ENCODE measurements at places on chromosomes 3 and 15.

- no peak for DNase-seq
Observed at GRCh38 chr3:138881233-138881632, 46.5 kb upstream of the PIK3CB start.

DNA sequence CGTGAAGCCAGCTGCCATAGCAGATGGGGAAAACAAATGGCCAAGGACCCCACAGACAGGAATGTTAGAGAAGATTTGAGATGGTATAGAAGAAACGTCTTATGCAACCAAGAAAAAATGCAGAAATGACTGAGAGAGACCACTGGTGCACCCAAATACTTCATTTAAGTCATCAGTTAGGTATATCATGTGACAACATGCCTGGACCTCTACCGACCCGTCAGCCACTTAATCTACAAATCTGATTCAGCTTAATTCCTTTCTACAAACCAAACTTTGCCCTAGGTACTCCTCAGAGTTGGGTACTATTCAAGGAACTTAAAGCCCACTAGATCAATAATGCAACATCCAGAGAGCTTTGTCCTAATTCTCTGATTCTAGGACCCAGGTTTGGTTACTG, 126.0 kb upstream of the UBE2E2 start:
- DNase-seq, result no peak

DNA sequence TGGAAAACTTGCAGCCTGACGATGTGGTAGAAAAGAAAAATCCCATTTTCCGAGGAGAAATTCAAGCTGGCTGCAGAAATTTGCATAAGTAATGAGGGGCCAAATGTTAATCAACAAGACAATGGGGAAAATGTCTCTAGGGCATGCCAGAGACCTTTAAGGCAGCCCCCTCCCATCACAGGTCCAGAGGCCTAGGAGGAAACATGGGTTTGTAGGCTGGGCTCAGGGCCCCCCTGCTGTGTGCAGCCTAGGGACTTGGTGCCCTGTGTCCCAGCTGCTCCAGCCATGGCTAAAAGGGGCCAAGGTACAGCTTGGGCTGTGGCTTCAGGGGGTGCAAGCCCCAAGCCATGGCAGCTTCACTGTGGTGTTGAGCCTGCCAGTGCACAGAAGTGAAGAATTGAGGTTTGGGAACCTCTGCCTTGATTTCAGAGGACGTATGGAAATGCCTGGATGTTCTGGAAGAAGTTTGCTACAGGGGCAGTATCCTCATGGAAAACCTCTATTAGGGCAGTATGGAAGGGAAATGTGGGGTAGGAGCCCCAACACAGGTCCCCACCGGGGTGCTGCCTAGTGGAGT, 75.9 kb upstream of the CADPS start:
- no peak for DNase-seq

- DNase-seq, result no peak
Observed at GRCh38 chr3:10935846-10936631, 56.5 kb upstream of the SLC6A1 start.

- no peak for DNase-seq
Observed at GRCh38 chr15:33623010-33623409, 312.2 kb downstream of the RYR3 start.

DNA sequence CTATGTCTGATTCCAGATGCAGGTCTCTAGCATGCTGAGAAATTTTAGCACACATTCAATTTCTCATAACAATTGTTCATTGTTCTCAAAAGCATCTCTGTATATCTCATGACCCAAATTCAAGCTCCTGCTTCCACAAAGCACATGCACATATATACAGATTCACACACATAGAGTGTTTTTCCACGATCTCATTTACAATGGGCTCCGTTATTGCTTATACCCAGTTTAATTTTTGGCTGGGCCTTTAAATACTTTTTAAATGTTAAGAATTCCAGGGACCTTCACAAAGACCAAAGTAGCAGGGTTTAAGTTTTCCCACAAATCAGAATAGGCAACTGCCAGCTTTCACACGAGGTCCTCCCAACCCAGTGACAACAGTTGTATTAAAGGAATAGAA, 333.5 kb upstream of the SEMA6D start:
- DNase-seq, result no peak

GRCh38 chr15:71422530-71423259, 307.4 kb downstream of the THSD4 start:
- DNase-seq, result no peak

DNA sequence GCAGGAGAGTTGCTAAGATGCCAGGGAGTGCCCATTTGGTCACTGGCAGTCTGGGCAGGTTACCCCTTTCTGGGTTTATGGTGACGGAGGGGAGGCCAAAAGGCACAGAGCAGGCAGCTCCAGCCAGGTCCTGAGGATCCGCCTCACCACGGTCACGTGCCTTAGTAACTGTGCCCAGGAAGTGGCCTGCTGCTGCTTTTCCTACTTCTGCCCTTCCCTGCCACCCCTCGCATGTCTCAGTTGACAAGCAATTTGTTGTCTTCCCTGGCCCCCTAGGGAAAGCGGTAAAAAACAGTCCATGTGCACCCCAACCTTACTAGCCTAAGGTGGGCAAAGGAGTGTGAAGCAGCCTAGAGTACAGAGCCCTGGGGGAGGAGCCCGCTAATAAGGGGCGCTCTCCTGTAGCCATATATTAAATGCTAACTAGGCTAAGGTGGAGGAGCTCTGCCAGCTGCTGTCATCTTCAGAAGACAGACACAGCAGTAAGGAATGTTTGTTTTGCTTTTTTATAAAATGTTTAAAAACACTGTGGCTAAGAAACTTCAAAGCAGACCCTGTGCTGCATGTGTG, 9.1 kb upstream of the LIPH start:
- no peak for DNase-seq

DNA sequence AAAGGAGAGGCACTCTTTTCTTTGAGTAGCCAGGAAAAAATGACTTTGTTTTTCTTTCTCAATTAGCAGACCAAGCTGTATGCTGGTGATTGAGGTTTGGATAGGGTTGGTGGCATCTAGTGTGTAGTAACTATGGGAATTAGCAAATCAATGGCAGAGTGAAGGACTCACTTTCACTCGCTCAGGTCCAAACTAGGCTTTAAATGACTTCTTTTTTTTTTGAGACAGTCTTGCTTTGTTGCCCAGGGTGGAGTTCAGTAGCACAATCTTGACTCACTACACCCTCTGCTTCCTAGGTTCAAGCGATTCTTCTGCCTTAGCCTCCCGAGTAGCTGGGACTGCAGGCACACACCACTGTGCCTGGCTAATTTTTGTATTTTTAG, 35.9 kb downstream of the PRKCI start:
- no peak for DNase-seq

GRCh38 chr3:69209413-69209812, 87.0 kb upstream of the LMOD3 start:
- DNase-seq, result no peak

- no peak for DNase-seq
Observed at GRCh38 chr3:30124435-30125370, 481.7 kb upstream of the TGFBR2 start.

DNA sequence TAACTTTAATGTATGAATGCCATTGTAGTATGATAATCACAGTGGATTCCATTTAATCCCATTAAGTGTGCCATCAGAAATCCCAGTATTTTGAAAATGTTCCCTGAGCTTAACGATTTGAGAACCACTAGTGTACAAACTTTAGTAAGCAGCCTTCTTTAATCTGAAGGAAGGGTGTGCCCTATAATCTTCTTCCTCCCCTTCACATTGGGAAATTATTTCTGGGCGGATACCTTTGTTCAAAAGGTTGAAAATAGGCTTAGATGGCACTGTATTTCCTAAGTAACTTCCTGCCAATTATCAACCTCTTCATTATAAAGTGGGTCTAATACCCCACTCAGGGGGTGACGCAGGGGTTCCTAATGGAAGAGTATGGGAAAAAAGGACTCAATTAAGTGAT, 62.4 kb downstream of the GTPBP8 start:
- no peak for DNase-seq

- no peak for DNase-seq
Observed at GRCh38 chr3:172656602-172657001, 54.3 kb downstream of the NCEH1 start.

DNA sequence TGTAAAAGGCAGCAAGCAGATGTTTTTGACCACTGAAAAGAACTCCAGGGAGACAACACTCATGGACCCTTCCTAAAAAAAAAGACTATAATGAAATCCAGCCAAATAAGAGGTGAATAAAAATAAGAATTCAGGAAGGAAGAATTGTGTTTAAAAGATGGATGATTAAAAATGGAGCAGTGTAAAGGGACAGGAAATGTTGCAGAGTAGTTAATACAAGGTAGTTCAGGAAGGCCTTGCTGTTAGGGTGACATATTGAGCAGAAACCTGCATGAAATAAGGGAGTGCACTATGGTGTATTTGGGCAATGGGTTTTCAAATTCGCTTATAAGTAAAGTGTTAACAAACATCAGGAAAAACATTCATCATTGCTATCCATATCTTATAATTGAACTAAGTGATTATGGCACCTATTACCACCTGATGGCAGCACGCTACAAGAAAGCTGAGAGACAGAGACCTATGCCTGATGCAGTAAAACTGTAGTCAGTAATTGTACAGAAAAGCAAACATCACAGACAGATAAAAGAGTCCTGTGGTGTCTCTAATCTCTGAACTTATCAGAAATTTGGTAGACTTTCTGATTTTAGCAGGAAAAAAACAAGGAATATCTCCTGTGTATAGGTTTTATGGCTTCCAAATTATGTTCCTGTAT, 5.8 kb upstream of the DBR1 start:
- no peak for DNase-seq

DNA sequence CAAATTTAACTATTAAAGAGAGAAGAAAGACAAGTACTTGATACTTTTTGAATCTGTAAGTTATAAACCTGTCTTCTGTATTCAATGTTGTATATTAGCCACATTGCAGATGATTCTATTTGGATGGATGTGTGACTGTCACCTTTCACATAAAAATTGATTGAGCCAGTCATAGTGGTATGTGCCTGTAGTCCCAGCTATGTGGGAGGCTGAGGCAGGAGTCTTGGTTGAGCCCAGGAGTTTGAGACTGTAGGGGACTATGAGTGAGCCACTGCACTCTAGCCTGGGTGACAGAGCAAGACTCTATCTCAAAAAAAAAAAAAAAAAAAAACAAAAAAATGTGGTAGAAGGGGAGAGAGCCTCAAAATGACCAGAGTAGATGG, 12.3 kb downstream of the CACNA1D start:
- DNase-seq, result no peak

DNA sequence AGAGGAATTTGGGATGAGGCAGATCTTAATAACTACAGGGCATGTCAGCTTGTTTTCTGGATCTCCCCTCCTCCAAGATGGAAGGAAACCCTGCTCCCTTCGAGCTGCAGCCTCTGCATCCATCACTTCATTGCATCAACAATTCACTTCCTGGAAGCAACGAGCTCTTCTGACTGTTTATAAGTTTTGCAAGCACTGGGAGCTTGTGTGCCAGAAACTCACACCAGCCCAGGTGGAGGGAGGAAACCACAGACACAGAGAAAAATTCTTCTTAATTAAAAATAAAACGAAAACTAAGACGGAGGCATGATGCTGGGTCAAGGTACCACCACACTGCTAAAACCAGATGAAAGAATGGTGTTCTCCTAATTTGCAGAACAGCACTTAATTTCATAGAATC, 10.6 kb downstream of the LRIG1 start:
- no peak for DNase-seq

GRCh38 chr3:162569314-162569713, 1072.7 kb downstream of the OTOL1 start:
- DNase-seq, result no peak

DNA sequence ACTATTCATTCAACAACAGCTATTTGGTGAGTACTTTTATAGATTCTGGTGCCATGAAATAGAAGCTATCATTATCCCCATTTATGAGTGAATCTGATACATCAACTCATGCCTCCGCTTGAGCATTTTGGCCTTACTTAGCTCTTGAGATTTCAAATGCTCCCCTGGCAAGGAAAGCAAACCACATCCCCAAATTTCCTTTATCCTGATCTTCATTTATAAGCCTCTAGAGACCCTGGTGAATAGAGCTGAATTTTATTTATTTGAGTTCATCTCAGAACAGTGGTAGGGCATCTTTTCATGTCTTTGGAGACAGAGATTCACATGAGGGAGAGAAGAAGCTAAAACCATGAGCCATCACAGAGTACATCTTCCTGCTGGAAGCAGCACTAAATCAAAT, 317.2 kb downstream of the SLC9A9 start:
- no peak for DNase-seq

- peak; percentile 44 for DNase-seq
Observed at GRCh38 chr3:72347819-72348319, 500.4 kb downstream of the SHQ1 start.

DNA sequence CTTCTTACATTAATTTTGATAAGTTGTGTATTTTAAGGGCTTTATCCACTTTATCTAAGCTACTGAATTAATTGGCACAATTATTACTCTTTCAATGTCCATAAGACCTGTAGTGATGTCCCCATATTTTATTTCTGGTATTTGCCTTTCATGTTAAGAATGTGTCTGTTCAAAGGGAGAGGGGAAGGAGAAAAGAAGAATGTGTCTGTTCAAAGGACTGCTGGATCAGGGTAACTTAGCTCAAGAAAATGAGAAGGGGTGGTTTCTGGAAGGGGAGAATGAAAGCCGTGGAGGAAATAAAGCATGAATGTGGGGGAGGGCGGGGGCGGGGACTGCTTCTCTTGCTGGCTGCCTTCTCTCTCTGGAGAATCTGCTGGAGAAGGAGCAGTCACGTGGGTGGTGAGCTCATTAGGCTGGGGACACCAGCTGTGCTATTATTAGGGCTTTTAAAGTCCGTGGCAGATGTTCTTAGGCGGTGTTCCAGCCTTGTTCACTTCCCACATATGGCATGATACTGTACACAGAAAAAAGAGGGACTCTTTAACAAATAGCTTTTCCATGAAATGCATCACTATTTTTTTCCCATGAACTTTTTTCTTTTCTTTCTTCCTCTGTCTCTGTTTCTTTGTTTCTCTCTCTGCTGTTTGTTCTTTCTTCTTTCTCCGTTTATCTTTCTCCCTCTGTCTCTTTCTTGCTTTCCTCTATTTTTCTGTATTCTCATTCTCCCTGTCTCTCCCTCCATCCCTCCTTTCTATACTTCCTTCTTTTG, 63.7 kb upstream of the ULK4 start:
- no peak for DNase-seq

- no peak for DNase-seq
Observed at GRCh38 chr3:4855676-4856075, 123.6 kb upstream of the BHLHE40 start.

DNA sequence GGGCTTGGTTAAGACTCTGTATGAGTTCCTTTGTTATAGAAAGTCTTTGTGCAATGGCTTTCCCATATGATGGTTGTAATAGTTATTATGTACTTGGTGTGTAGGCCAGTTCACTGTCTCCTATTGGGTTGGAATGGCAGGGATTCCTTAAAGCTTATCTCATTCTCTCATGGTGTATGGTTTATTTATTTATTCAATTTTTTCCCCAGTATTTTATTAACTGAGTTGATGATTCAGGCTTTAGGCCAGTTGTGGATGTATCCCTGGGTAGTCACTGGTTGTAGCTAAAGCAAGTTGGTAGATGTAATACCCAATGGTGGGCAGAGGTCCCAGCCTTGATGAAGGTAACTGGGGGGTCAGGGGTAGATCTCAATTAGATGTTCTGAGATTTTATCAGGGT, 349.4 kb downstream of the DOCK3 start:
- DNase-seq, result no peak

- no peak for DNase-seq
Observed at GRCh38 chr3:113287111-113287802, 75.9 kb downstream of the BOC start.

GRCh38 chr3:31958701-31959152, 22.3 kb downstream of the OSBPL10 start:
- no peak for DNase-seq

Measured in stimulated activated CD8-positive, alpha-beta memory T cell treated with anti-CD3 and anti-CD28 coated beads, Interleukin-4, amount 100 ng/mL, for 24 hours (primary cell).